Lung microvascular endothelial cell (primary cell): ENCODE measurements at places on chromosomes 4 and X.

DNA sequence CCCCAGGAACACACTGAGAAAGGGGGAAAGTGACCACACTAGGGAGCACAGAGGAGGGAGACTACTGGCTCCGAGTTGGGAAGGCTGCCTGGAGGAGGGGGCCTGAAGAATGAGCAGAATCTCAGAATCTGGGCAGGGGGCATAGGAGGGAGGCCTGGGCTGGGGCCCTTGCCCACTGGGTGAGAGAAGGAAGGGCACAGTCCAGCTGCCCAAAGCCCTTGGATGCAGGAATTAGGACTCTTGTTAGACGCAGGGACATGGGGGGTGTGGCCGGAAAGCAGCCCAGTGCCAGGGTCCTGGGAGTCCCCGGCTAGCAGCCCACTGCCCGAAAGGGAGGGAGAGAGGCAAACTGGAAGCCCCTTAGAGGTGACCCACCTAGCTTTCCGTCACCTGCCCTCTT is 1.9 kb upstream of the DUSP9 start:
- DNase-seq = no peak

GRCh38 chrX:43557792-43558191 is 98.3 kb upstream of the MAOA start:
- DNase-seq = peak; percentile 69

- no peak for DNase-seq
Observed at GRCh38 chr4:168759321-168759720, 250.7 kb downstream of the CBR4 start.

DNA sequence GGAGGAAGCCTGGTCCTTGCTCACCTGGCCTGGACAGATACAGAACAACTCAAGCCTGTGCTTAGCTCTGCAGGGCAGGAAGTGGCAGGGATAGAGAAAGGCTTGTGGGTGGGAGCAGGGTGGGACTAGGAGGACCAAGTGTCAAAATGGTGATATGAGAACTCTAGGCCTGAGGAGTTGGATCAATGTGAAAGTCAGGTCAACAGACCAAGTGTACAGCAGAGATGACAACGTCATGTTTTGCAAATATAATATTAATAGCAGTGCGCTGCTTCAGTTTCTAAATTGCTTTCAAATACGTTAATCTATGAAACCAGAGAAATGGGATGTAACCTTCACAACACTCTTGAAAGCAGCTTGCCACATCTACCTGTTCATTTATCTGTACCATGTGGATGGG is 114.2 kb upstream of the MAP3K15 start:
- DNase-seq = no peak

DNA sequence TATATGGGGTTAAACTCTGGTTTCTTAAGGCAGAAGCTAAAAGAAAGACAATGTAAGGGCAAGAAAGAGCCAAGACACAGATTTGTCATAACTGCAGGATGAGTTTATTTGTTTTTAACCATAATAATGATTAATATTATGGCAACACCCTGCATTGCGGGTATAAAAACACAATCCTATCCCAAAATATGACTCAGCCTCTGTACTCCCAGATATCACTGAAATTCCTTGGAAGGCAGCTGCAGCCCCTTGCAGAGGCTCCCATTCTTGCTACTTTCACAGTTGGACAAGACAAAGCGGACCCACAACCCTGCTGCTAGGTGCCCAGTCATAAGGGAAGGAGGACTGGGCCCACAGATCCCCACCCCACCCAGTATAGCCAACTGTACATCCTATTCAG is 20.4 kb upstream of the FGF16 start:
- no peak for DNase-seq

DNA sequence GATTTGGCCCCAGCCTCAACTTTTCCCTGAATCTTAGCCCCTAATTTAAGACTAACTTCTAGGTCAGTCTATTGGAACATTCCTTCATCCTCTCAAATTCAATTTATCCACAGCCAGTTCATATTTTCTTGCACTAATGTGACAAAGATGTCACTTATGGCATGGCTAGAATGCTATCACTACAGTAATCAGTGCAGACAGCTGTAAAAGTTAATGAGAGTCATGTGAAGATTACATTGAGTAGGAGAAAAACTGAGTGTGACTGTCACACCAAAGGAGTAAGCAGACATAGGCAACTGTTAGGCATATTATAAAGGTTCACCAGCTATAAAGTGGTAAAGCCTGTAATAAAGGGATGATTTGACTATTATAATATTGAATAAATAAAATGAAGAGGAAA is 42.6 kb downstream of the GABRG1 start:
- DNase-seq = no peak

- no peak for DNase-seq
Observed at GRCh38 chr4:83851261-83852084, 315.6 kb downstream of the GPAT3 start.

GRCh38 chrX:152445926-152446325 is 5.2 kb downstream of the GABRA3 start:
- DNase-seq = no peak

- peak; percentile 22 for DNase-seq
Observed at GRCh38 chr4:147840838-147841738, 109.2 kb downstream of the ARHGAP10 start.

DNA sequence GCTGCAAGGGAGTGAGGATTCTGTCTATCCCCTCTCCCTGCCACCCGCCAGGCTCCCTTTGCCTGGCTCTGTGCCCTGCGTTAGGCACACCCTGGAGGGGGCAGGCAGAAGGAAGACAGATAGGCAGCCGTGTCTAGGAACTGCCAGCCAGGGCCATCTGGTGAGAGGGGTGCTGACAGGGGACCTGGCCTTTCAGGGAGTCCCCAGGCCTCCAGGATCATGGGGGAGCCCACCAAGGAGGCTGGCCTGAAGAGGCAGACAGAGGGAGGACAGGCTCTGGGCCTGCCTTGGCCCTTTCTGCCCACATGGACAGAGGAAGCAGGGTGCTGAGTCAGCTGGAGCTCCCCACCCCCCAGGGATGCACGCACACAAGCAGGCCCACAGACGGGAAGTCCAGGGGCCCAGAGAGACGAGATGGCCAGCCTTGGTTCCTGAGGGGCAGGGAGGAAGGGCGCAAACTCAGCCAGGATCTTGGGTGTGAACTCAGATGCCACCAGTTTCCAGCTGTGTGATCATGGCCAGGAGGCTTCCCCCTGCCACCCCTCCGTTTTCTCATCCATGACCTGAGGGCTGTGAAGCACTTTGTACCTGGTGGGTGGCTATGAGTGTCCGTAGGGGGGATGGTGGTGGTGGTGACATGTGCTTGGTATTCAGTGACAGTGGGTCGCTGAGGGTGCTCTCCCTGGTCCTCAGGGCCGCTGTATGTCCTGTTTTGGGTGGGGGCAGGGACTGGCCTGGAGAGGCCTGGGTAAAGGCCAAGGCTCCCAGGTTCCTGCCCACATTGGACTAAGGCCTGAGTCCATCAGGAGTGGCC is 1.8 kb downstream of the SH3BP2 start:
- peak; percentile 82 for DNase-seq

GRCh38 chr4:5259471-5259870 is 208.2 kb downstream of the STK32B start:
- DNase-seq = no peak

- DNase-seq = no peak
Observed at GRCh38 chr4:73685052-73685451, 55.3 kb upstream of the CXCL8 start.

DNA sequence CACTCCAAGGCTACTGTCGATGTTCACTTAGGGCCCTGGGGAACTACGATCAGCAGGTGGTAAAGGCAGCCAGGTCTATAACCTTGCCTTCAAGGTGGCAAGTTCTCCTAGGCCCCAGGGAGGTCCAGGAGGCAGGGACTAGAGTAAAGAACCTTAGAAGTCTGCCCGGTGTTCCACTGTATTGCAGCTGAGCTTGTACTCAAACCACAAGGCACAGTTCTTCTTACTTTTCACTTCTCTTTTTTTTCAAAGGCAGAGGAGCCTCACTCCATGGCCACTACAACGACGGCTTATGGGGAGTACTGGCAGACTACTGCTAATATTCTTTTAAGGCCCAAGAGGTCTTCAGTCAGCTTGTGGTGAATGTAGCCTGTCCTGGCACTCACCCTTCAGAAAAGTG is 78.8 kb upstream of the GPR174 start:
- DNase-seq = no peak

DNA sequence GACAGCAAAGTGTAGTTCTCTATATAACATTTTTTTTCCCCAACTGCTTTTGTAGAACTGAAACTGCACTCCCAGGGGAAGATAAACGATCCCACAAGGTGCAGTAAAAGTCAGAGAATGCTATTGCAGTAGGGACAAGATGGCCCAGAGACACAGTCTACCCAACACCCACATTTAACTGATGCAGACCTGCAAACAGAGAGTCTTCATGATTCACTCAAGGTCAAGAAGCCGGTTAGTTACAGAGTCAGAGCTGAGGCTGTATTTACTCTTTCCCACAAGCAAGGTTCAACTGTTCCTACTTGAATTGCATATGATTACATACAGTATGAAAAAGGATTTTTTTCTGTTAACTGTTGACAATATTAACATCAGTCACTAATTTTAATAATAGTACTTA is 654.6 kb downstream of the IL1RAPL1 start:
- no peak for DNase-seq

DNA sequence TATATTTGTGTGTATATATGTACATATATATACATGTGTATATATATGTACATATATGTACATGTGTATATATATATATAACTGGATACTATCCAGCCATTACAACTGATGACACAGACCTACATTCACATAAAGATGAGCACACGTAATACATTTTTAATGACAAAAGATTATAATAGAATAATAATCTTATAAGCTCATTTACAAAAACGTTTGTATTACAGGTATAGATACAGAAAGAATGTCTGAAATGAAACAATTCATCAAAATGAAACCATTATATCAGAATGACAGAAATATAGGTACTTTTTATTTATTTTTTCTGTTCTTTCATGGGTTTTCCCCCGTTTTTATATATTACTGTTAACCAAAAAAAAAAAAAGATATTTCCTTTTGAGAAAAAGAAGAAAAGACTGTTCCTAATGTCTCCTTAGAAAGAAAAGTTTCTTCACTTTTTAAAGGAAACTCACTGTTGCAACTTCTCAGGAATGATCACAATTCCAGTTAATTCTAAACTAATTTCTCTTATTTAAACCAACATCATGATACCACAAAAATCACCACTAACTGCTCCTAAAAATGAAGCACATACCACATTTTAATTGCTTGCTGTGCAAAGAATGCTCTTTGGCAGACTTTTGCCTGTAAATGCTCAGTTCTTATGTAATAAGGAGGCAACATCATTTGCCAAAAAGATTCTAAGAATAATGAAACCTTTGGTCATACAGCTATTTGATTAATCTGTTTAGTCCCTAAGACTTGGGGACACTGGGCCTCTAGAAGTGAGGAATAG is 18.9 kb downstream of the LEF1 start:
- DNase-seq = no peak
